Panc1 (cell line): ENCODE measurements at places on chromosomes 3 and 15. TPM values are rescaled to one million over a fixed set of nuclear protein-coding genes. Genes with fewer than 3 reads are reported as not detected.

FBLN2 gene
- total RNA-seq = 0.44 TPM

PRR20G gene
- not detected for total RNA-seq

MYRIP gene
- total RNA-seq = 0.59 TPM

ISG20 gene
- 14.9 TPM for total RNA-seq

ZBTB20 gene
- 4.1 TPM for total RNA-seq

STRIT1 gene
- not detected for total RNA-seq

CFAP100 gene
- total RNA-seq = not detected

FBXO40 gene
- not detected for total RNA-seq

SMAD3 gene
- total RNA-seq = 394 TPM

BTD gene
- total RNA-seq = 22.7 TPM

CLDN1 gene
- total RNA-seq = 30.9 TPM

SLC51B gene
- total RNA-seq = 0.51 TPM

CISH gene
- total RNA-seq = 0.57 TPM

DPPA4 gene
- total RNA-seq = 0.26 TPM

PTPRG gene
- total RNA-seq = 0.74 TPM

FES gene
- 0.64 TPM for total RNA-seq

SOX14 gene
- not detected for total RNA-seq

MEX3B gene
- total RNA-seq = 8.5 TPM

VEPH1 gene
- total RNA-seq = 0.51 TPM

SYNPR gene
- total RNA-seq = not detected

HES1 gene
- 28.5 TPM for total RNA-seq

CCR5 gene
- total RNA-seq = not detected

CPB1 gene
- 4.4 TPM for total RNA-seq

ZNF717 gene
- total RNA-seq = 6.3 TPM

CAND2 gene
- 0.13 TPM for total RNA-seq

PP2D1 gene
- not detected for total RNA-seq

LIPC gene
- not detected for total RNA-seq

RFTN1 gene
- 0.90 TPM for total RNA-seq
